Adrenal gland (tissue), 19 donors: ENCODE measurements at places on chromosomes 1 and 21. TPM values are rescaled to one million over a fixed set of nuclear protein-coding genes. Genes with fewer than 3 reads are reported as not detected.

GRCh38 chr1:230067419-230067870, 407 bp downstream of the GALNT2 start:
- H3K27ac ChIP-seq, result peak overlapping the region; percentile 83
- H3K36me3 ChIP-seq, result no peaks in the 10 kb centered on the region
- DNase-seq, result peak; percentile 64

- no peaks in the 10 kb centered on the region for H3K27me3 ChIP-seq
- H3K4me1 ChIP-seq, result peaks cover 19% of the 10 kb centered on the region
- DNase-seq, result peak; percentile 77
- no peaks in the 10 kb centered on the region for H3K36me3 ChIP-seq
Measured at GRCh38 chr1:203744075-203744972, 20.7 kb upstream of the LAX1 start.

DNA sequence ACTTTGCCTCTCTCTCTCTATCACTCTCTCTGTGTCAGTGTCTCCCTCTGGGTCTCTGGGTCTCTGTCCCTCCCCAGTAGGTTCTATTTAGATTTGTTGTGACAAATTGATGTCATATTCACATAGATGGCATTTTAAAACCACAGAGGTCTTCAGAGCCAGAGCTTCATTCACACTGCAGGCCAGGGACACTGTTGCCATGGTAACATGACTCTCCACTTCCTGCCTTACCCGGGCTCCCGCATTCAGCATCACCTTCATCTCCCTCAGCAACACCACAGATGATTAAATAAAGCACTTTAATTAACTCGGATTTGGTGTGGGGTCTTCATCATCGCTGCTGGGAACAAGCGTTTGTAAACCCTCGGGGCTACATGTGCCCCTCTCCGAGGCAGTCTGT, 132.6 kb downstream of the ETS2 start:
- H3K27ac ChIP-seq, result no peak overlapping the region
- DNase-seq, result no peak
- H3K27me3 ChIP-seq, result peaks cover 4% of the 10 kb centered on the region
- no peaks in the 10 kb centered on the region for H3K36me3 ChIP-seq
- no peak overlapping the region for H3K4me3 ChIP-seq

GRCh38 chr1:191890433-191891088, 267.7 kb upstream of the RGS18 start:
- H3K36me3 ChIP-seq, result no peaks in the 10 kb centered on the region
- no peaks in the 10 kb centered on the region for H3K27me3 ChIP-seq
- no peaks in the 10 kb centered on the region for H3K4me1 ChIP-seq

DNA sequence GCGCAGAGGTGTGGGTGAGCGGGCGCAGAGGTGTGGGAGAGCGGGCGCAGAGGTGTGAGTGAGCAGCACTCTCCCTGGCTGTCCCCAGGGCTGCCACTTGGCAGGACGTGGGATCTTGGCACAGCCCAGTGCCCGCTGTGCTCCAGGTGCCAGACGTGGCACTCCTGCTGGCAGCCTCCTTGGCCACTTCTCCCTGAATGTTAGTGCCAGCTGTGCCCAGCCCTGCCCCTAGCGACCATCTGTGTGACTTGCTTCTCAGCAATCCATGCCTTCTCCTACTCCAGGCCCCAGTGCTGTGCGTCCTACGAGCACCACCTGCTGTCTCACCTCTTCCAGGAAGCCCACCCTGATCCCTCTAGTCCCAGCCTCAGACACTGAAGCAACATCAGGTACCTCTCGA, 30.5 kb downstream of the KRTAP10-1 start:
- no peak overlapping the region for H3K27ac ChIP-seq
- peaks cover 8% of the 10 kb centered on the region for H3K27me3 ChIP-seq
- no peaks in the 10 kb centered on the region for H3K4me1 ChIP-seq

DNA sequence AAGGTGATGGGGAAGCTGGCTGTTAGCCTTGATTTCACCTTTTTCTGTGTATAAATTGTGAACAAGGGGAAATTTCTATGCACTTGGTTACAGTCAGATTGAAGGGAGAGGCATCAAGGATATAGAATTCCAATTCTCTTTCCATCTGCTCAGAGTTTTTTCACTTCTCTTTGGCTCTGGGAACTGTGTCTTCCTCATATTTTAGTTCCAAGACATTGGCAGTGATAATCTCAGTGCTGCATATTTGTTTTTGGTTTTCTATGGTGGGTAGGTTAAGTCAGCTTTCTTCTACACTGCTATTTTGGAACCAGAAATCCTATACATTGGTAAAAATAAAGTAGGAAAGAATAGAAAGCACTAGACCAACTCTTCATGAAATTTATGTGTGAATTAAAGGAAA, 569.6 kb upstream of the CXADR start:
- no peak for DNase-seq
- no peak overlapping the region for H3K27ac ChIP-seq
- H3K36me3 ChIP-seq, result no peaks in the 10 kb centered on the region
- no peaks in the 10 kb centered on the region for H3K4me1 ChIP-seq

DNA sequence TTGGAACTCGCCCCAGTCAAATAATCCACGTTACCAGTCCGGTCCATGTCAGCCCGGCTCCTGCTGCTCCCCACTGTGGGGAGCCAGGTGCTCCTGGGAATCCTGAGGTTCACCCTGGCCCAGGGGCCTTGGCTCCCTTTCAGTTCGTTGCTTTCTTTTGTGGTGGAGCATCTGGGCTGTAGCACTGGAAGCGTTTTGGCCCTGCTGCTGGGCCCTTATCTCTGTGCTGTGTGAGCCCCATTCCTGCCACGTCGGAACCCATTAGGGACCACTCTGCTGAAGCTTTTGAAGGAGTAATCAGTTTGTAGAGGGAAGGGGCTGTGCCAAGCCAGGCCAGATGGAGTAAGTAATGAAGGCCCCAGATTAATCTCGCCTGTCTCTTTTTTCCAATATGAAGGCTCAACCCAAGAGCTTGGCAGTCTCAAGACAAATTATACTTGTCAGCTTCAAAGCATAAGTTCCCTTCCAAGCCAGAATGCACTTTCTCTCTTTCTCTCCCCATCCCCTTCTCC, 82.3 kb downstream of the PGM1 start:
- DNase-seq, result no peak
- no peaks in the 10 kb centered on the region for H3K4me1 ChIP-seq
- no peak overlapping the region for H3K27ac ChIP-seq
- H3K36me3 ChIP-seq, result no peaks in the 10 kb centered on the region
- no peaks in the 10 kb centered on the region for H3K27me3 ChIP-seq

GRCh38 chr1:240312872-240313271, 221.2 kb downstream of the FMN2 start:
- no peak for DNase-seq
- H3K4me3 ChIP-seq, result no peak overlapping the region
- H3K27me3 ChIP-seq, result no peaks in the 10 kb centered on the region

DNA sequence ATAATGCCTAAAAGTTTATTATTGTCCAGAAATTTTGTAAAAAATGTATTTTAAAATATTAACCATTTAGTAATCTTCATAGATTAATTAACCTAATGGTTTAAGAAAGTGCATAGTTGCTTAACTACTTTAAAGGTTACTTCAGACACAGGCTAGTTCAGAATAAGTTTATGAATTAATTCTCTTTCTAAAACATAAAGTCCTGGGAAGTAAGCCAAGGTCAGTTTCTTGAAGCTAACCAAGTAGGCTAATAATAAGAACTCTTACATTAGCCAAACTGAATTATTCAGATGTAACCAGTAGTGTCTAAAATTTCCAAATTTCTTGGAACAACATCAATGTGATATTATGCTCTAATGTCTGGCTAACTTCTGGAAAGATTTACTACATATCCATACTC, 790.4 kb downstream of the NCAM2 start:
- no peak overlapping the region for H3K4me3 ChIP-seq
- no peaks in the 10 kb centered on the region for H3K36me3 ChIP-seq
- H3K27ac ChIP-seq, result no peak overlapping the region
- no peaks in the 10 kb centered on the region for H3K4me1 ChIP-seq
- no peaks in the 10 kb centered on the region for H3K27me3 ChIP-seq

- DNase-seq, result peak; percentile 31
- H3K4me3 ChIP-seq, result no peak overlapping the region
- no peaks in the 10 kb centered on the region for H3K4me1 ChIP-seq
- no peaks in the 10 kb centered on the region for H3K27me3 ChIP-seq
- peak overlapping the region; percentile 58 for H3K27ac ChIP-seq
- H3K36me3 ChIP-seq, result no peaks in the 10 kb centered on the region
Measured at GRCh38 chr1:46820560-46821060, 21.8 kb downstream of the CYP4B1 start.

DNA sequence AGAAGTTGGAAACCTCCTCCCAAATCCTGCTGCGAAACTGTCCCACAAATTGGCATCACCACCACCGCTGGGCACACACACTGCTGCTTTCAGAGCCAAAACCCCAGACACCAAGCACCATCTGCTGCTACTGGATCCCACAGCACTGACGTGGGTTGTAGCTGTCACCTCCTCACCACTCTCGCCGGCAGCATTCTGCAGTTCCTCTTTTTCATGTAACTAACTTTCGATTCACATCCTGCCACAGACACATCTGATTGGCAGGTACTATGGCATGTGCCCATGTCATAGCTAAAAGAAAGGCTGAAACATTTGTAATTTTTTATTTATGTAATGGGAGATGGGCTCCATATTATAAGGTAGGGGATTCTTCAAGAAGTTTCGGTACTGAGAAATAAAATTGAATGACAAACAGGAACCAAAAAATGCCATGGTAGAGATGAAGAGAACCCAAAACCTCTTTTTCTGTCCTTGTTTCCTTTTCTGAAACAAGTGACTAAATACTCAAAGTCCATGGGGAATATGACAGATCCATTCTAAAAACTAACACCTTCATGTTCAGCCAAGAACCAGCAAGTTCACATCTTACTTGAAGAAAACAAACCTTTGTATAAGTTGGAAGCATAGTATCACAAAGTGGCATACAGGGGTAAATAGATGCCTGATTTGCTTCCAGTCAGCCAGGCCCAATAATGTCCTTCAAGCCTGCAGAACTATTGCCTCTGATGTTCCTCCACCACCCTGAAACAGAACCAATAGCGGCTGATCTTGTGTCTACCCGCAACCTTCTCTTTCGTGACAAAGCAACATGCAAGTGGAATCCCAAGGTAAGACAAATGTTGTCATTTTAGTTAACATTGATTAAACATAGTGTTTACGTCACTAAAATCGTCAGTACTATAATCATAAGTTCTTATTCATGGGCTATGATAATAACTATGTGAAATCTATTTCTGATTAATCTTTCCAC, 26.6 kb upstream of the RGS13 start:
- H3K4me3 ChIP-seq, result no peak overlapping the region
- peaks cover 21% of the 10 kb centered on the region for H3K4me1 ChIP-seq
- no peaks in the 10 kb centered on the region for H3K36me3 ChIP-seq
- DNase-seq, result peak; percentile 67

GRCh38 chr21:14543983-14544382, 2.1 kb downstream of the SAMSN1 start:
- H3K36me3 ChIP-seq, result no peaks in the 10 kb centered on the region
- H3K27ac ChIP-seq, result no peak overlapping the region
- H3K27me3 ChIP-seq, result no peaks in the 10 kb centered on the region
- H3K4me3 ChIP-seq, result no peak overlapping the region
- no peak for DNase-seq

DNA sequence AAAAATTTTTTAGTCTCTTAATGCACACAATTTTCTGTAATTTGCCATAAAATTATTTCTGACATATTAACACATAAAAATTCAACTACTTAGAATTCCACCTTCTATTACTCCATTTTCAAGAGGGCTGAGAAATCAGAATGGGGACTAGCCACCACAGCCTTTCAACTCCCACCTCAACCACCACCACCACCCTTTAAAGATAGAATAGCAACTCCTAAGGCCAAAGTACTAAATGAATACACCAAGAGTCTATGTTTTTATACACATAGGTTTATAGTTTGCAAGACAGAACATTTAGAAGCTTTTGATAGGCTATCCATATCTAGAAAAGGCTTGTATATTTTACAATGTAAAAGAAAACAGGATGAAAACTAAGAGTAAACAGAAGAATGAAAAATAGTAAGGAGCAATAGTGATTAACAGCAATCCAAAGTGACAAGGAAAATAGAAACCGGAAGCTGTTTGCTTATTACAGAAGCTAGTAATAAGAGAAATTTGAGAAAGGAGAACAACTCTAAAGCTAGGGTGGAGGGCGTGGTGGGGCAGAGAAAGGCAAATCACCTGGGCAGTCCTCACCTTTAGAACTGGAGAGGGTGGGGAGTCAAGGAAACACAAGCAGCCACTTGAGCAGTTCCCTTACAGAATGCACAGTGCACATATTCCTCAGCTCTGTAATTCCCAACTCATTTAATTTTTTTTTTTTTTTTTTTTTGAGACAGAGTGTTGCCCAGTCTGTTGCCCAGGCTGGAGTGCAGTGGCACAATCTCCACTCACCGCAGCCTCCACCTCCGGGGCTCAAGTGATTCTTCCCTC, 27.7 kb downstream of the EPS15 start:
- no peaks in the 10 kb centered on the region for H3K27me3 ChIP-seq
- peaks cover 20% of the 10 kb centered on the region for H3K4me1 ChIP-seq

- H3K36me3 ChIP-seq, result peaks cover 22% of the 10 kb centered on the region
- H3K27ac ChIP-seq, result no peak overlapping the region
- no peak overlapping the region for H3K4me3 ChIP-seq
- H3K4me1 ChIP-seq, result peaks cover 13% of the 10 kb centered on the region
- DNase-seq, result no peak
- no peaks in the 10 kb centered on the region for H3K27me3 ChIP-seq
Measured at GRCh38 chr1:160247053-160247452, 15.3 kb downstream of the DCAF8 start.

DNA sequence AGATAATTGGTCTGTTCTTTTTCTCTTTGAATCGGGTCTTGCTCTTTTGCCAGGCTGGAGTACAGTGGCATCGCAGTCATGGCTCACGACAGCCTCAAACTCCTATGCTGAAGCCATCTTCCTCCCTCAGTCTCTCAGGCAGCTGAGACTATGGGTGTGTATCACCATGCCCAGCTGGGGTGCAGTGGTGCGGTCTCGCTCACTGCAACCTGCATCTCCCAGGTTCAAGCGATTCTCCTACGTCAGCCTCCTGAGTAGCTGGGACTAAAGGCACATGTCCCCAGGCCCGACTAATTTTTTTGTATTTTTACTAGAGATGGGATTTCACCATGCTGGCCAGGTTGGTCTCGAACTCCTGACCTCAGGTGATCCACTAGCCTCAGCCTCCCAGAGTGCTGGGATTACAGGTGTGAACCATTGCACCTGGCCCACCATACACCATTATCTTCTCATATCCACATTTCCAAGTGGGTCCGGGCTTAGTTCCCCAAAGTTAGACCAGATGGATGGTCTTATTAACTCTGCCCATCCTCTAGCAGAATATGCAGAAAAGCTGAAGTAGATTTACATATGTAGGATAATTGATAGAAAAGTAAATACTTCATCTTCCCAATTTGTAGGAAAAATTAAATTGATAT, 13.1 kb downstream of the CCDC17 start:
- peaks cover 55% of the 10 kb centered on the region for H3K36me3 ChIP-seq
- H3K27ac ChIP-seq, result no peak overlapping the region
- no peak overlapping the region for H3K4me3 ChIP-seq
- no peak for DNase-seq
- no peaks in the 10 kb centered on the region for H3K27me3 ChIP-seq
- no peaks in the 10 kb centered on the region for H3K4me1 ChIP-seq

The BSDC1 gene
- 107 TPM for total RNA-seq

The PIGR gene
- not detected for total RNA-seq

The CD48 gene
- 8.4 TPM for total RNA-seq

The ZNF695 gene
- 0.19 TPM for total RNA-seq

The SPRR2G gene
- not detected for total RNA-seq

The TPTE gene
- total RNA-seq, result not detected

The CLEC20A gene
- total RNA-seq, result not detected

The OXCT2 gene
- not detected for total RNA-seq

The SPATA17 gene
- 0.09 TPM for total RNA-seq

The AQP10 gene
- not detected for total RNA-seq

The PSMA5 gene
- 67.8 TPM for total RNA-seq

The RCAN3 gene
- total RNA-seq, result 2.7 TPM

The GBP4 gene
- total RNA-seq, result 10.7 TPM
